Cardiac muscle cell (in vitro differentiated cells and primary cell): ENCODE measurements at places on chromosomes 2 and 18. TPM values are rescaled to one million over a fixed set of nuclear protein-coding genes. Genes with fewer than 3 reads are reported as not detected.

The KLHL30 gene
- 6.7 and 14.1 TPM in 2 replicates for polyA plus RNA-seq

The CRYGD gene
- polyA plus RNA-seq: not detected in 2 replicates

The TCF23 gene
- not detected in 2 replicates for polyA plus RNA-seq

The HOXD12 gene
- polyA plus RNA-seq: not detected in 2 replicates

The GALNT5 gene
- 1.3 and 1.8 TPM in 2 replicates for polyA plus RNA-seq

The C2orf76 gene
- 17.0 and 17.6 TPM in 2 replicates for polyA plus RNA-seq
